ENCODE measurements at places on chromosomes 13 and 19. TPM values are rescaled to one million over a fixed set of nuclear protein-coding genes. Genes with fewer than 3 reads are reported as not detected.

Gene ADM5
- 0.44 TPM for total RNA-seq

Gene PIP5K1C
- total RNA-seq: 60.0 TPM

Gene KLK4
- total RNA-seq: not detected

Gene TYK2
- 101 TPM for total RNA-seq

Gene KLC3
- total RNA-seq: under 0.01 TPM

Gene ZNF837
- total RNA-seq: 3.2 TPM

Gene SHISA7
- not detected for total RNA-seq

Gene SIAH3
- total RNA-seq: not detected

All from smooth muscle cell of trachea (primary cell).